CD4-positive, alpha-beta T cell treated with Interleukin-15 for 4 hours (primary cell): ENCODE measurements at places on chromosomes 4 and X.

GRCh38 chr4:144589512-144589911, 56.4 kb upstream of the HHIP start:
- DNase-seq = no peak

GRCh38 chr4:63211776-63212479, 1197.3 kb downstream of the TECRL start:
- no peak for DNase-seq

DNA sequence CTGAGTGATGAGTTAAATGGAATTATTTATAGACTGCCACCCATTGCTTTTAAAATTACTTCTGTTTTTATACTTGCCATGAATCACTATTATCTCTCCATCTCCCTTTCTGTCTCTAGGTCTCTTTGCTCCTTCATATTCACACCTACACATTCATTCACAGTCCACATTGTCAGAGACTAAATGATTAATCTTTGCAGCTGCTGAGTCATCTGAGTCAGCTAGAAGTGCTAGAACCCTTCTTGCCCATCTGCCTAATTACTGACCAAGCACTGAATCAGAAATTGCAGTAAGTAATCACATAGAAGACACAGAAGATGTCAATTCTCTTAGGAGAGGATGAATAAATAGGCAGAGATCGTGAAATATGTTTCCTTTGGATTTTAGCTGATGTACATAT, 31.6 kb upstream of the RPS6KA6 start:
- DNase-seq = no peak

- DNase-seq = peak; percentile 54
Measured at GRCh38 chr4:182918791-182919302, 1.7 kb upstream of the DCTD start.

DNA sequence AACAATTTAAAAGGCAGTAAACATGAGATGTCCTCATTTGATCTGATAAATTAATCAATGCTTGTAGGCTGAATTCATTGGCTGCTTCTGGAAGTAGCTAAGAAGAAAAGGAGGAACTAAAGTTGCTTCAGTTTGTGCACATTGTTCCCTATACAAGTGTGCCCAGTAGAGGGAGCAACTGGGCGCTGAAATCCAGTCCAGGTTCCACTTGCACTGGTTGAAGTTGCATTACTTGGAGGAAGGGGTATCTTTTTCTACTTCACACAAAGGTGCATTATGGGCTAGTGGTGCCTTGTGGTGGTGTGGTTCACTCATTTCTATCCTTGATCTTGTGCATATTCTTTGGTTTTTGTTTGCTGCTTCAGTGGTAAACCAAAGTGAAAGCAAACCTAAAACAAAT, 67.9 kb upstream of the SOX3 start:
- peak; percentile 1 for DNase-seq

- no peak for DNase-seq
Measured at GRCh38 chr4:147477439-147477838, 3.5 kb upstream of the EDNRA start.

DNA sequence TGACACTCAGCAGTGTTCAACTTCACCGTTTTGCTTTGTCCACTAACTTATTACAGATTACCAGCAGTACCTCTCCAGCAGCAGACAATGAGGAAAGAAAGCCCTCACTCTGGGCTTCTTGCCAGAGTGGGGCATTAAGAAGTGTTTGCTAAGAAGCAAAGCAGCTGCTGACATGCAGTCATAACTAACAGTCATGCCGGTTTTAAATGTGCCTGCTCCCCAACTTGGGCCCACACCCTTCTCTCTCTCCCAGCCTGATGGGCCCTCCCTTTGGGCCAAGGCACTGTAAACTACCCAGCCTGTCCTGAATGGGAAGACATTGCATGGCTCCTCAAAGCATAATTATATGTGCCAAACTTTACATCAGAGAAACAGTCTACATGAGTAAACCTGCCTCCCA, 54.6 kb upstream of the HHIP start:
- DNase-seq = no peak

- DNase-seq = peak; percentile 8
Measured at GRCh38 chr4:146522869-146523205, 1.1 kb upstream of the SLC10A7 start.

DNA sequence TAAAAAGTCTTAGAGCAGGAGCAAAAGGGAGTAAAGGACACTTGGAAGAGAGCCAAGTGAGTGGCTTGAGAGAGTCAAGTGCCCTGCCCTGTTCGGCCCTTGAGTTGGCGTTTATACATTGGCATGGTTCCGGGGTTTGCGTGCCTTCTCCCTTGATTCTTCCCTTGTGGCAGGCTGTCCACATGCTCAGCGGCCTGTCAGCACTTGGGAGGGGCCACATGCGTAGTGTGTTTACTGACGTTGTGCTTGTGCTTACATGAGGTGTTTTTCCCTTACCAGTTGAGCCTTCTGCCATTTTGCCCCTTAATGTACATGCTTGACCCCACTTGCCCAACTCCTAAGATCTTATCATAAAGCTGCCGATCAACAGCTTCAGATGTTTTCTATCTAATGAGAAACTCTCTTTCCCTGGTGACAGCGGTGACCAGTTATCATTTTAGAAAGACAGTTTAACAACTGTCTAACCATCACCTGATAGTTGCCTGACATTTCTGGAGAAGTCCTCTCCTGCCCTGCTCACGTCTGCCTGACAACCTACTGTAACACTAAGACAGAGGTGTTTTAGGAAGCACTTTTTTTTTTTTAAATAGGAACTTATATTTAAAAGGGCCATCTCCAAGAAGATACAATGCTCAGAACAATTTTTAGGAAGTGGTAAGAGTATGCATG, 49.5 kb upstream of the GC start:
- no peak for DNase-seq

GRCh38 chr4:1608196-1608820, 75.8 kb downstream of the FAM53A start:
- DNase-seq = no peak

GRCh38 chr4:68021185-68021584, 57.9 kb upstream of the TMPRSS11A start:
- DNase-seq = no peak

DNA sequence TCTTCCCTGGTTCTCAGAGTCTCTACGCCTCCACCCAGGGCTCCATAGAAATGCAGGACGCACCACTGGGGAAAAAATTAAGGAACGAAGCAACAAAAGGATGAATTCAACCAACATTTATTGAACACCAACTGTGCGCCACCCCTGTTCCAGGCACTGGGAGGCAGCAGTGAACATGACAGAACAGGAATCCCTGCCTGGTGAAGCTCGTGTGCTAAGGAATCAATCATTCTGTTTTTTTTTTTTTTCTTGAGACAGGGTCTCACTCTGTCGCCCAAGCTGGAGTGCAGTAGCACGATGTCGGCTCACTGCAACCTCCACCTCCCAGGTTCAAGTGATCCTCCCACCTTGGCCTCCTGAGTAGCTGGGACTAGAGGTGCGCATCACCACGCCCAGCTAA, 1.9 kb upstream of the FTSJ1 start:
- DNase-seq = no peak

GRCh38 chrX:134746410-134746785, 88.1 kb upstream of the PLAC1 start:
- no peak for DNase-seq

GRCh38 chrX:2609431-2610238, 81.5 kb upstream of the CD99 start:
- DNase-seq = no peak
